H4 (cell line): ENCODE measurements at places on chromosomes 11 and 22. TPM values are rescaled to one million over a fixed set of nuclear protein-coding genes. Genes with fewer than 3 reads are reported as not detected.
A peak's percentile ranks its signal among the peaks of the same experiment; 100 is the strongest.

DNA sequence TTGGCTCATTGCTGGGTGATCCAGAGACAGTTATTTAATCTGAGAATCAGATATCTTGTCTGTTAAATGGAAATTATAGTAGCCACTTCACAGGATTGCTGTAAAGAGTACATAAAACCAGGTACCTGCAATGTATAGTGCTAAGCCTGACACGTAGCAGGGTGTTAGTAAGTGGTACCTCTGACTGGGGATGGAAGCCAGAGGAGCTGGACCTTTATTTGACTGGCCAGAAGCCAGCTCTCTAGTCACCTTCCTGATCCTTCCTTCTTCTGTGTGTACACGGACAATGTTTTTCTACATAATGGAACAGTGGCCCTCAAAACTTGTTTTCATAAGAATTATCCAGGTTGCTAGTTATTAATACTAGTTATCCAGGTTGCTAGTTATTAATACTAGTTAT lies 25.5 kb upstream of the EHF start:
- DNase-seq, result no peak

- no peak for DNase-seq
Measured at GRCh38 chr22:40953471-40953870, 2.3 kb downstream of the RBX1 start.

DNA sequence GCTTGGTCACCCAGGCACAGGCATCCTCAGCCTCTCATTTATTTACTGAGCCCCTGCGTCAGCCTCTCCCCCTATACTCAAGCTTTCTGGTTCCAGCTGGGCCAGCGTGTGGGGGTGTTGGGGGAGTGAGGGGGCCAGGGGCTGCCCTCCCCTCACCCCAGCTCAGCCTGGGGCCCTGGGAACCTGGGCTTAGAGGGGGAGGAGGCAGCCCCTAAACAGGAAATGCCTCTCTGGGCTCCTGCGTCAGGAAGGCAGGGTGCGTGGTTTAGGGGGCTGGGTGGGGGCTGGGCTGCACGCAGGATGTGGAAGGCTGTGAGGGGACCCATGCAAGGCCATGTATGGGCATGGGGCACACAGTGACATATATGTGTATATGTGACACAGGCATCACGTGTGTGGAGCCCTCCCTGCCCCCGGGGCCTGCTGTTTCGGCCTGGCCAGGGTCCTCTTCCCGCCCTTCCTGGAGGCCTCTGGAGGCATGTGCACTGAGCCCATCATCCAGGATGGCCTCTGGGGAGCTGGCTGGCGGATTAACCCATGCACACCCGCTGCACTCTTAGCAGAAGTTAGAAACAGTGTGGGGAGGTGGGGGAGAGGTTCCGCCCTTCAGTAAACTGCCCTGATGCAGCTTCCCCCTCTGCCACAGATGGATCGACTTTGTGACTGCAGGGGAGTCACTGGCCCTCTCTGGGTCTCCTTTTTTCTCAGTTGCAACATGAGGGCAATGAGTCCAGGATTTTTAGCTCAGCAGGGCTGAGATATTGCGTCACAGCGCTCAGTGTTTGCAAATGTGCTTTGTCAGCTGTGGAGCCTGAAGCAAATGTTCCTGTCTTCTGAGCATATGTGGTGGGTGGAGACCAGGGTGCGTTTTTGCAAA lies 1.1 kb upstream of the CD248 start:
- peak; percentile 45 for DNase-seq

DNA sequence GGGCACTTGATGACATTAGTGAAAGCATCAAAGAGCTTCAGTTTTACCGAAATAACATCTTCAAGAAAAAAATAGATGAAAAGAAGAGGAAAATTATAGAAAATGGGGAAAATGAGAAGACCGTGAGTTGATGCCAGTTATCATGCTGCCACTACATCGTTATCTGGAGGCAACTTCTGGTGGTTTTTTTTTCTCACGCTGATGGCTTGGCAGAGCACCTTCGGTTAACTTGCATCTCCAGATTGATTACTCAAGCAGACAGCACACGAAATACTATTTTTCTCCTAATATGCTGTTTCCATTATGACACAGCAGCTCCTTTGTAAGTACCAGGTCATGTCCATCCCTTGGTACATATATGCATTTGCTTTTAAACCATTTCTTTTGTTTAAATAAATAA lies 10.6 kb downstream of the REXO2 start:
- DNase-seq, result no peak

DNA sequence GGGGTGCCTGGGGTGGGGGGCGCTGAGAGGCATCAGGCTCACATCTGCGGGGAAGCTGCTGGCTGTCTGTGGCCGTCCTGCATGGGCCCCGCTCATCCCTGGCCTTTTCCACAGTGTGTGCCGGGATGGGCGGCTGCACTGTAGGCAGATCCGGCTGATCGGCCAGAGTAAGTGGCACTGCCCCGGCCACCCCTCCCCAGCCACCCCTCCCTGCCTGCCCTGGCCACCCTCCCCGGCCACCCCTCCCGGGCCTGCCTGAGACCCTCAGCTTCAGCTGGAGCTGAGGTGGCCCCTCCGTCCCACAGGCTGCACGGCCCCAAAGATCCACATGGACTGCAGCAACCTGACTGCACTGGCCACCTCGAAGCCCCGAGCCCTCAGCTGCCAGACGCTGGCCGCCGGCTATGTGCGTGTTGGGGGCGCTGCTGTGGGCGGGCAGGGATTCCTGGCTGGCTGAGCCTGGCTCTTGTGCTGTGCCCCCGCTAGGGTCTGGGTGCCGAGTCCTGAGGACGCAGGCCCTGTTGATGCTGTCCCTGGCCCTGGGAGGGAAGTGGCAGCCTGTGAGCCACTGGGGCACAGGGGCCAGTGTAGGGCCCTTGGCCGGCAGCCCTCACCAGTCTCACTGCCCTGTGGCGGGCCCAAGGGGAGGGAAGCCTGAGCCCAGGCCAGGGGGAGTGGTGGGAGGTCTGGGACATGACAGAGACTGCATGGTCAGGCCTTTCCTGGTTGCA lies 10.9 kb downstream of the MUC2 start:
- DNase-seq, result no peak

IFTAP gene
- total RNA-seq, result 68.2 and 72.3 TPM in 2 replicates

- no peak for DNase-seq
Measured at GRCh38 chr11:24515632-24516031, 18.8 kb downstream of the LUZP2 start.

DNA sequence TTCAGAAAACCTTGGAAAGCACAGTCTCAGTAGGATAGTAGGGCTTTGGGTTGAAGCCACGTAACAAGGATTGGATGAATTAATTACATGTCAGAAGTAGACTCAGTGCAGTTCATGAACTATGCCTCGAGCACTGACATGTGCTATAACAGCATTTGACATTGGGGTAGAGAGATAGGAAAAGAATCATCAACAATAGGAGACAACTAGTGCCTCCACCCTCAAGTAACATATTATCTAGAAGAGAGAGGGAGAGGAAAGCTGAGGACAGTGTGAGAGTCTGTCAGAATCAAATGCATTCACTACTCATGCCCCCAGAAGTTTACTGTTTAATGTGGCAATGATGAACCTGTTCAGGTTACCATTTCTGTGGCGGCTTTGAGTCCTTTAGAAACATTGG lies 26.4 kb downstream of the MMP13 start:
- DNase-seq, result no peak

SYCE3 gene
- not detected in 2 replicates for total RNA-seq

- no peak for DNase-seq
Measured at GRCh38 chr11:93935826-93936225, 85.3 kb upstream of the HEPHL1 start.

DNA sequence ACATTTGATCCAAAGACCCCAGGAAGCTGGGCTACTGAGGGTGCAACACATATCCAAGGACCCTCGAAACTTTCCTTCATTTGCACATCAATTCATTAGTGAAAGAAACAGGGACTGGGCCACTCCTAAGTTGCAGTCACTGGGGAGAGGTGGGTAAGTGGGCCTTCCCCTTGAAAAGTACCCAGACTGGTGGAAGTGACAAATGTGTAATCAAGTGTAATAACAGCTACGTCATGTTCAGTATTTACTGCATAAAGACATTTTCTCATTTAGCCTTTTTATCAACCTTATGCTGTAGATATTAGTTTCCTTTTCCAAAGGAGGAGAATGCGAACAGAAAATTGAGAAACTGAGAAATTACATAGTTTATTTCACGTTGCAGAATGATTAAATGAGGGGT lies 101.9 kb upstream of the OLFML1 start:
- no peak for DNase-seq

DNA sequence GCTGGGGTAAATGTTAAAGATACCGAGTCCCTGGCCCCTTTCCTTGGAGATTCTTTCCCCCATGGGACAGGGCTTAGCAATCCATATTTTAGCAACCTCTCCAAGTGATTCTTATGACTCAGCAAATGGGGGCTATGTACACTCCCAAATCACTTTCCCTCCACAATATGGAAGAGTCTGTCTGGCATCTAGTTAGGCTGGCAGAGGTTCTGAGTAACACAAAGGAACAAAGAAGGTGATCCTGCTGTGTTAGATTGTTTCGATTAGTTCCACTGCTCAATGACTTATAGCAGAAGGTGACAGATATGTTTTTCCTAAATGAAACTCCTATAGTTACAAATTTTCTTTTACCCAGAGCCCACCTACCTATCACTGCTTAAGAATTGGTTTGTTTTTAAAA lies 154.0 kb upstream of the SYT13 start:
- no peak for DNase-seq

TRAPPC4 gene
- total RNA-seq, result 118 and 134 TPM in 2 replicates

- DNase-seq, result peak; percentile 20
Measured at GRCh38 chr11:63670433-63671321, 499 bp downstream of the ATL3 start.

DNA sequence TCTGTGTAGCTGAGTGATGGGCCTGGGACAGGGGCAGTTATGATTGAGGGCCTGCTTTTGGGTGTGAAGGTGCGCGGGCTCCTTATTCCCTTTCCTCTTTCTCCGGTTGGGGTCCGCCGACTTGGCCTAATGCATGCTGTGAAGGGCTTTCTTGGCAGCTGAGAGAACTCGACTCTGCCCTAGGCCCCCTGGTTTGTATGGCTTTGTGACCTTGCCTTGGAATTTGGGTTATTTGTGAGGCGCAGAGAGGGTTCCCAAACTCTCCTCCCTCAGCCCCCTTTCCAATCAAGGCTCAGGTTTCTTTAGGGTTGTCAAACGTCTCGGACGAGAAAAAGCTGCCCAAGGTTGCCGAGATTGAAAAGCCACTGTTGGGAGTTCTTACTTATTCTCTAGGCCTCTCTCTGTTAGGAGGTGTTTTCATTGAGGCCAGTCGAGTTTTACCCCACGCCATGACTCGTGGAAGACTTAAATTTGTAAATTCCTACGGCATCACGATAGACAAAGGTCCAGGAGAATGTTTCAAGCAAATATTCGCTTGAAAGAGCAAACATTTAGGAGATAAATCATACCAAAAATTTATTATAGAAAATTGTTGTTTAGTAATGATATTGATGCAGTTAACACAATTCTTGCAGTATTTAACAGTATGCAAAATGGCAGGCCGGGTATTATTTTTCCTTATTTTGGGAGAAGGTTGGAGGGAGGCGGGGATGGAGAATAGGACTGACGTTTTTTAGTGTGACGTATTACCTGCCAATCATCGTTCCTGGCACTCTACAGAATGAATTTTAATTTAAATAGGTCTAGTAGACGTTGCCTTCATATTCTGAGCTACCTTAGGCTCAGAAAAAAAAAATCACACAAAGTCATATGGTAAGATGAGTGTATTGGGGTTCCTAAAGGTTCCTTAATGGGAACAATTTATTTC lies 689 bp downstream of the PDHX start:
- no peak for DNase-seq

DNA sequence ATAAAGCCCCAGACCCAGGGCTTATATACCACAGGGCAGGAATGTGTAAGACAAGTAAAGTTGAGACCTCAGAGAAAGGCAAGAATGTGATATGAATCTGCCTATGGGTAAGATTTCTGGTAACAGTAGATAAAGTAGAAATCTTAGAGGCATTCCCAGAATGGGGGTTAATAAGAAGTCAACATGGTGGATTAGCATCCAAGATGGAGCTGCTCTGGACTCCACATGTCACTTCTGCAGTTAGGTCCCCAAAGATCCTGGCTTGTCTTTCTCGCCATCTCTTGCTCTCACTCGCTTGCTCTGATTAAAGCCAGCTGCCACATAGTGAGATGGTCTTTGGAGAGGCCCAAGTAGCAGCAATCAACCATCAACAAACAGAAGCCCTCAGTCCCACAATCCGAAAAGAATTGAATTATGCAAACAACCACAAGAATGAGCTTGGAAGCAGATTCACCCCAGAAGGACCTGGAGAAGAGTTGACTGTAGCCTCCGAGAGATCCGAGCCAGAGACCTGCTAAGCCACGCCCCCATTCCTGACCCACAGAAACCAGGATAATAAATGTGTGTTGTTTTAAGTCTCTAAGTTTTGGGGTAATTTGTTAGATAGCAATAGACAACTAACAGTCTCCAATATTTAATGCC lies 5.4 kb upstream of the C11orf86 start:
- DNase-seq, result no peak

- DNase-seq, result no peak
Measured at GRCh38 chr11:6356503-6357055, 33.7 kb upstream of the SMPD1 start.

APOL6 gene
- 13.6 and 14.9 TPM in 2 replicates for total RNA-seq

C11orf16 gene
- total RNA-seq, result not detected in 2 replicates

DNA sequence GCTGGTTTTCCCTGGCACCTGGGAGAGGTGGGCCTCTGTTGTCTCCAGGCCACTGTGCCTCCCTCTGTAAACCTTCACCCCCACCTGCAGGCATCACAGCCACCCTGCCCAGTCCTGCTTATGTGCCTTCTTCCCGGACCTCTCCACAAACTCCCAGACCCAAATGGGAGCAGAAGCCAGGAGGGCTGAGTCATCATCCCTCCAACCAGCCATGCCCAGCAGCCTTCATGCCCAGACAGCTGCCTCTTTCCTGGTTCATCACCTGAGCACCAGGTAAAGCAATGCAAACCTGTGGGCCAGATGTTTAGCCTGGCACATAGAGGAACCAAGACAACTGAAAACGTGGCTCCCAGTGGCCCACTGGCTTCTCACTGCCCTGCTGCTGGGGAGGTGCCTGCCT lies 2.1 kb upstream of the TMPRSS4 start:
- no peak for DNase-seq

- no peak for DNase-seq
Measured at GRCh38 chr22:17229991-17230630, 10.9 kb upstream of the ADA2 start.

DNA sequence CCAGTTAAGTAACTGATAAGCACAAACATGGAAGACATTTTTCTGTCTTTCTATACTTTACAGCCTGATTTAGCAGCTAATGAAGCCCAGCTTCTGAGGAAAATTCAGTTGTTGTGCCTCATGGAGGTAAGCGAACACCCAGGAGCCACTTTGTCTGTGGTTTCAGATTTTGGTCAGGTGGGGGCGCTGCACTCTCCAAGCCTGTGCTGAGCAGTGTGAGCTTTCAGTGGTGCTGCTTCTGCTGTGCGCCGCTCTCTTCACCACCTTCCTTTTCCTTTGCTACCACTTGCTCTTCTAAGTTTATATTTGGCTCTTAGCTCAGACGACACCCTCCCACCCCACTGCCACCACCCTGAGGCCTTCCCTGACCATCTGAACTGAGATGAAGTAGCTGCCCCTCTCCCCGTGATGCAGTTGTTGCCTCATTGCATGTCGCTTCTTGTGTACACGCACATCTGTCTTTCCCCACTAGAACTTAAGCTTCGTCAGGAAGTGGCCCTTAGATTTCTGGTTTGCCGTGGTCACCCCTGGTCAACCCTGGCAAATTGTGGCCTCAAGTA lies 14.0 kb downstream of the PSMD13 start:
- peak; percentile 38 for DNase-seq
